ENCODE measurements at places on chromosomes 6 and 20.

GRCh38 chr6:64811119-64811518 lies 895.9 kb downstream of the EYS start:
- no peak for DNase-seq

DNA sequence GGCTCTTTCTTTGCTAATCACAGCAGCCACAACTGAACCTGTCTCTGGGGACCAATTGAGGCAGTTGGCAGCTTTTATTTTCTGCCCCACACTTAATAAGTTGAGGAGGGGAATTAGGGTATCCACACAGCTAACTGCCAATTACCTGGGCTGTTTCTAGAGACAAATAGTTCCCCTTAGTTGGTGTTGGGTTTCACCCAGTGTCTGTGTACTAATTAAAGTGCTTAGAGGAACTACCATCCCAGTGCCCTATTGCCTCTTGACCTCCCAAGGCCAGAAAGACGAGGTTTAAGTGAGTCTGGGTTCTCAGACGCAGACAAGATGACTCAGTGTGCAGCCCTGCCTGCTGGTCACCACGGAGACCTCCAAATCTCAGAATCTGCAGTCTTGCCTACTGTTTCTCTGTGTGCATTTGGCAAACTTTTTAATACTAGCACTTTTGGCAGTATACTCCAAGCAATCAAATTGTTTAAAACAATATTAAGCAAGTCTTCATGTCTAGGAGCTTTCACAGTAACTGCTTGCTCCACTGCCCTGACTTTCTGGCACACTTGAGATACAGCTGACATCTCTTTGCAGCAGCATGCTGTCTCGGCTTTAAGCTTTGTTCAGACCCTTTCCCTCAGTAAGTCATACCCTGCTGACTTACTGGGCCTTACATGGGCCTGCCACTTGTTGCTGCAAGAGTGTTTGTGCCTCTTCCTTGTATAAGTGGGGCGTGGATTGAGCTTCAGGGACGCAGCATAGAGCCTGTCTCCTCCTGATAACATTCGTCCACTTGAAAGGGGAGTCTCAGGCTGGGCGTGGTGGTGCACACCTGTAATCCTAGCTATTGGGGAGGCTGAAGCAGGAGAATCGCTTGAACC lies 31.9 kb downstream of the STK35 start:
- no peak for DNase-seq

GRCh38 chr6:14190929-14191224 lies 73.3 kb downstream of the CD83 start:
- no peak for DNase-seq

- no peak for DNase-seq
Observed at GRCh38 chr6:22099231-22099630, 197.6 kb downstream of the PRL start.

- no peak for DNase-seq
Observed at GRCh38 chr6:69732640-69733039, 64.2 kb downstream of the LMBRD1 start.

Data from WTC11 (cell line).